Left lung (tissue), 14 donors: ENCODE measurements at places on chromosomes 4 and X. TPM values are rescaled to one million over a fixed set of nuclear protein-coding genes. Genes with fewer than 3 reads are reported as not detected.

The AFP gene
- total RNA-seq, result not detected

The VCX3A gene
- not detected for total RNA-seq

The ZFP92 gene
- total RNA-seq, result 2.8 TPM

The TRIM61 gene
- total RNA-seq, result 3.1 TPM

The NOX1 gene
- not detected for total RNA-seq

The MAGEC3 gene
- total RNA-seq, result not detected

The WWC2 gene
- 55.4 TPM for total RNA-seq

The RELL1 gene
- 35.6 TPM for total RNA-seq

The IQCM gene
- total RNA-seq, result not detected

The NEXMIF gene
- total RNA-seq, result 0.89 TPM

The TMPRSS11D gene
- not detected for total RNA-seq

The RBM46 gene
- total RNA-seq, result not detected

The SMIM43 gene
- total RNA-seq, result 1.0 TPM

The FAM47E gene
- 3.2 TPM for total RNA-seq

The CXCL6 gene
- 0.15 TPM for total RNA-seq

The ADH1B gene
- total RNA-seq, result 427 TPM

The SCML2 gene
- 1.7 TPM for total RNA-seq

The SPON2 gene
- total RNA-seq, result 94.2 TPM

The CHST7 gene
- 7.3 TPM for total RNA-seq

The IBSP gene
- not detected for total RNA-seq

The TMEM35A gene
- total RNA-seq, result 1.2 TPM

The HAUS3 gene
- 9.7 TPM for total RNA-seq

The CCNQ gene
- 17.1 TPM for total RNA-seq

The ADGRA3 gene
- total RNA-seq, result 20.6 TPM

The ATP8A1 gene
- 37.2 TPM for total RNA-seq

The TET2 gene
- 19.1 TPM for total RNA-seq

The GRSF1 gene
- 74.5 TPM for total RNA-seq

The CXCL13 gene
- 3.5 TPM for total RNA-seq

The LCORL gene
- 13.3 TPM for total RNA-seq

The APLN gene
- total RNA-seq, result 6.9 TPM

The ANAPC4 gene
- 32.7 TPM for total RNA-seq

The C4orf51 gene
- not detected for total RNA-seq

The TACC3 gene
- 28.1 TPM for total RNA-seq

The RAB39B gene
- total RNA-seq, result 0.50 TPM

The ITM2A gene
- 37.3 TPM for total RNA-seq

The FAM9C gene
- not detected for total RNA-seq

The PTPN13 gene
- 64.0 TPM for total RNA-seq

The GAGE12J gene
- not detected for total RNA-seq

The RPS6KA3 gene
- 73.5 TPM for total RNA-seq

The UGT2B7 gene
- total RNA-seq, result 1.5 TPM

The VBP1 gene
- 40.3 TPM for total RNA-seq

The POU4F2 gene
- total RNA-seq, result not detected

The CD40LG gene
- 0.41 TPM for total RNA-seq

The PCDH19 gene
- total RNA-seq, result 0.24 TPM

The VGLL1 gene
- 2.2 TPM for total RNA-seq

The BEND4 gene
- 0.23 TPM for total RNA-seq

The HTT gene
- 75.9 TPM for total RNA-seq

The HDX gene
- total RNA-seq, result 5.5 TPM

The MAMLD1 gene
- total RNA-seq, result 4.0 TPM
